ENCODE measurements at places on chromosomes 16 and 17.

GRCh38 chr16:4709481-4709880 lies 16.1 kb downstream of the NUDT16L1 start:
- DNase-seq: no peak

GRCh38 chr16:56647641-56648431 lies 3.9 kb upstream of the MT1B start:
- DNase-seq: no peak

GRCh38 chr17:71764505-71764904 lies 356.3 kb upstream of the SOX9 start:
- DNase-seq: no peak

DNA sequence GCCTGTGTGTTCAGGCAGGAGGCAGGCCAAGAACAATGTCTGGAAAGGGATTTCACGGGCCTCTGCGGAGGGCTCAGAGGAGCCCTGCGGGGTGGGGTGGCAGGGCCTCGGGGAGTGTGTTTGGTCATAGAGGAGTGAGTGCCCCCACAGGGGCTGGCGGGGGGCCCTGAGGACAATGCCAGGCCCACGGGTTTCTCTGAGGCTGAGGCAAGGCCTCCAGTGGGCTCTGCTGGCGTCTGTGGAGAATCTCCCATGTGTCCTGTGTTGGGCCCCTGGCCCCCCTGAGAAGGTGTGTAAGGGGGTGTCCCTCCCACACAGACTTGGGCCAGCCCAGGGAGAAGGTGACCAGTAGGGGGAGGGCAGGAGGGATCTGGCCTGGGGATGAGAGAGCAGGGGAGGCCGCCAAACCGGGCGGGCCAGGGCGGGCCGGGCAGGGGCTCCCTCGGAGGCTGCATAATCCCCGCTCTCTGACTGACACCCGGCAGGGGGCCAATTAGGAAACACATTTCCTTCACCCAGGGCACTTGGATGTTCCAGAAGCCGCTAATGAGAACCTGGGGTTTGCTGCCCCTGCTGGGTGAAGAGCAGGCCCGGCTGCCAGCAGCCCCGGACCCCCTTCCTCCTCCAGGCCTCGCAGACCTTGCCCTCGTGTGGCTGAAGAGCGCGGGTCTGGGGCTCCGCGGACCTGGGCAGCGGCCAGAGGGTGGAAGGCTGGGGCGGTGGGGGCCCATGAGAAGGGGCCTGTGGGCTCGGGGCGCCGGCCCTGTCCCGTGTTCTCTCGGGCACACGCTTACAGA lies 204.2 kb downstream of the NTN1 start:
- no peak for DNase-seq

DNA sequence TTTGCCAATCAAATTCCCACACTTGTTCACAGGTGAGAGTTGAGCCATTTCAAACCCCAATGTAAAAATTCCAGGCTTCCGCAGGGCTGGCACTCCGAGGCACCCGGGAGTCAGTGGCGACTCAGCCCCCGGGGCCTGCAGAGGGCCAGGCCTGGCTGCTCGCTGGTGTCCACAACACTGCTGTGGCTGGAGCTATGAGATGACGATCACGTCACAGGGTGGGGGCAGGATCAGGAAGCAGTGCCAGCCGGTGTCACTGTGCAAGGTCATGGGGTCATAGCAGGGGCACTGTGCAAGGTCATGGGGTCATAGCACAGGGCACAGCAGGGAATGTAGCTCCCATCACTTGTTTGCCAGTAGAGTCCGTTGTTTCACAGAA lies 7.8 kb downstream of the VPS4A start:
- DNase-seq: no peak

DNA sequence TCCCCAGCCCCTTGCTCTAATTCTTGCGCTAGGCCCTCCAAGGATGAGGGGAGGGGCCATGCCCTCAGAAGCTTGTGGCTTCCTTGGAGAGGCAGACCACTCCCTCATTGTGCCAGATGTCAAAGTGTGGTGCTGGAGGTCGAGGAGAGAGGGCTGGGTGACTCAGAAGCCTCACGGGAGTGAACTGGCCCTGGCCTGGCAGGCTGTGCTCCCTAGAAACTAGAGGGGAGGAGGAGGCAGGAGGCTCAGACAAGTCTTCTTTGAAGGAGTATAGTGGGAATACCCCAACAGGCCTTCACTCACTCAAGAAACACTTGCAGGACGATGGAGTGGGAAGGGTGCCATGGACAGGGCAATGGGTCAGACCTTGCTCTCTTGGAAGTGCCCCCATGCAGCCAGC lies 18.5 kb downstream of the ANKRD40 start:
- DNase-seq: no peak

- no peak for DNase-seq
These were observed 10.7 kb downstream of the PROCA1 start for GRCh38 chr17:28700830-28701492.

DNA sequence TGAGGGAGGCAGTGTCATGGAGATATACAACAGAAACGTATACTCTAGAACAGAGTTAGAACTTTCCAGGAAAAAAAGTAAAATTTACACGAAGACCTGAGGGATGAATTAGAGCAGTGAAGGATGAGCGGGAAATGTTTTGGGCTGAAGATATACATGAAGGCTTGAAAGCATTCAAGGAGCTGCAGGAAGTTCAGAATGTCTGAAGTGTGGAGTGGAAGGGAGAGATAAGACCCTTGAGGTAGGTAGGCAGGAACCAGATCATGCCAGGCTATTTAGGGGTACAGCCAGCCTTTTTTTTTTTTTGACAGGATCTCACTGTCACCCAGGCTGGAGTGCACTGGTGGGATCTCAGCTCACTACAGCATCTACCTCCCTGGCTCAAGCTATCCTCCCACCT lies 3.2 kb upstream of the NLK start:
- no peak for DNase-seq

Data from caudate nucleus (tissue), 63 donors.